Bone marrow (tissue), 2 donors: ENCODE measurements at places on chromosomes 1 and 21.

DNA sequence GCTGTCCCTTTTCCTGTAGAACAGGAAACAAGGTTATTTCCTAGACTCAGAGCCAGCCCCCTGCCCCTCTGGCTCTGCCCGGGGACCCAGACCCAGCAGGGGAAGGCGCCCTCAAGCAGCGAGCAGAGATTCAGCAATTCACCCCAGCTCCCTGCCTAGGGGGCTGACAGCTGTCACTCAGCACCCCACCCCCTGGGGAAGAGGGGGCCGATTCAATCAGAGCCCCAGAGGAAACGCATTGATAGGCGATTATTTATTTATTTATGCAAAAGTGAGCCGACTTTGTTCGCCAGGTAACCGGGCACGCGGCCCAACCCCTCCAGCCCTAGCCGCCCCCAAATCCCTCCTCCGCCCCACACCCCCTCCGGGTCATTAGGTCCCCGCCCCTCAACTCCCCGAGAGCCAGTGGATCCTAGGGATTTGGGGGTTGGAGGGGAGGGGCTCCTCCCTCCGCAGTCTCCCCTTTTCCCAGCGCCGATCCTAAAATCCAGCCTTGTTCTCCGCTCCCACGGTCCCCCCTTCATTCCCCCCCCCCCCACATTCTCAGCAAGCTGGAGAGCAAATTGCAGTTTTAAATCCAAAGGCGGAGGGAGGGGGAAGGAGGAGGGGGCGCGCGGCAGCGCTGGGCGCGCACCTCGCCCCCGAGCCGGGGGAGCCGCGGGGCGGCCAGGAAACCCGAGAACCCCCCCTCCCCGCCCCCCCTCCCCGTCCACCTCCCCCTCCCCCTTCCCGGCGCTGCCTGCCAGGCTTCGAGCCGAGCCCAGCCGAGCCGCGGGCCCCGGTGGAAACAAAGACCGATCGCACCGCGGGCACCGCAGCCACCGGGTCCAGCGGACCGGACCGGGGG lies 1.3 kb downstream of the AHDC1 start:
- no peak for DNase-seq

DNA sequence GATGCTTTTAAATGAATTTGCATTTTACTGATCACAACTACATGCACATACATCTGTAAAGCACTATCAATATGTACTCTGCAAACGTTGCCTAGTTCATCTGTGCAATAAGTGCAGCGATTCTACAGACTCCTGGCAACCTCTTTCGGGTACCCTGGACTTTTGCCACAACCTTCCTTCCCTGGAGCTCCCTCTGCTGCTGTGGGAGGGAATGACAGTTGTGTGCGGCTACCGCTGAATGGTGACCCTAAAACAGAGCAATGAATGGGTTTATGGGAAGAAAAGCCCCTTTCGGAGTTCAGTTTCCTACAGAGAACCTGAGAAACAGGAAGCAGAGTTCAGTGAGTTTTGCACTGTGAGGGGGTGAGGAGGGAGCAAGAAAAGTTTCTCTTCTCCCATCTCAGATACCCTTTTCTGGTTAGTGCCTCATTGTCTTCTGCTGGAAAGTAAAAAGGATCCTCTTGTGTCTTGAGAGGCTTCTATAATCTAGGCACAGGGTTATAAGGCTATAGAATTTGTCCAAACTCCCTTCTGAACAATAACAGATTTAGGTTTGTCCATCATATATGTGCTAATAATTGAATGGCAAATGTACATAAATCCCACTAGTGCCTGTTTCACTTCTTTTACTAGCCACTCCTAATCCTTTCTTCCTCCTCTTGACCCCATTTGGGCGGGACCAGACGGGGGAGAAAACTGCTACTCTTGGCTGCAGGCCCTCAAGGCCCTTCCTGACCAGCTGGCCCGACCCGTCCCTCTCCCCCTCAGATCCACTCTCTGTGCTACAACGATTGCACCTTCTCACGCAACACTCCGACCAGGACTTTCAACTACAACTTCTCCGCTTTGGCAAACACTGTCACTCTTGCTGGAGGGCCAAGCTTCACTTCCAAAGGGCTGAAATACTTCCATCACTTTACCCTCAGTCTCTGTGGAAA lies 19.8 kb upstream of the SARS1 start:
- peak; percentile 82 for DNase-seq

- DNase-seq = no peak
Measured at GRCh38 chr21:43358940-43359822, 67.8 kb downstream of the SIK1 start.

- DNase-seq = no peak
Measured at GRCh38 chr21:44701541-44701940, 4.6 kb downstream of the KRTAP10-12 start.

- no peak for DNase-seq
Measured at GRCh38 chr1:54204199-54204598, 4.2 kb downstream of the MRPL37 start.

DNA sequence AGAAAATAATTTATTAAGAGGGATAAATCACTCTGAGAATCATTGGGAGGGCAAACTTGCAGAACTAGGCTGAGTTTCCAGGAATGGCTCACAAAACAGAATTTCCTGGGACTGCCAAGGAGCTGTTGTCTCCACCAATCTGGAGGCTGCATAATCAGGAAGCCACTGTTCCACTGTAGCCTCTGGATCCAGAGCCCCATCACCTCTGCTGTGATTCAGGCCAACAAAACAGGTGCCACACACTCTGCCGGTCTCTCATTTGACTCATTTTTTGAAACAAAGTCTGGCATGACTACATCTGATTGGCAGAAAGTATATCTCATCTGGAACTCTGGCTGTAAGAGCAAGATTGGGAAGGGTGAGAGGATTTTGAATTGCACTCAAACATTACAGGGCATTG lies 178.9 kb upstream of the C1orf105 start:
- DNase-seq = no peak

DNA sequence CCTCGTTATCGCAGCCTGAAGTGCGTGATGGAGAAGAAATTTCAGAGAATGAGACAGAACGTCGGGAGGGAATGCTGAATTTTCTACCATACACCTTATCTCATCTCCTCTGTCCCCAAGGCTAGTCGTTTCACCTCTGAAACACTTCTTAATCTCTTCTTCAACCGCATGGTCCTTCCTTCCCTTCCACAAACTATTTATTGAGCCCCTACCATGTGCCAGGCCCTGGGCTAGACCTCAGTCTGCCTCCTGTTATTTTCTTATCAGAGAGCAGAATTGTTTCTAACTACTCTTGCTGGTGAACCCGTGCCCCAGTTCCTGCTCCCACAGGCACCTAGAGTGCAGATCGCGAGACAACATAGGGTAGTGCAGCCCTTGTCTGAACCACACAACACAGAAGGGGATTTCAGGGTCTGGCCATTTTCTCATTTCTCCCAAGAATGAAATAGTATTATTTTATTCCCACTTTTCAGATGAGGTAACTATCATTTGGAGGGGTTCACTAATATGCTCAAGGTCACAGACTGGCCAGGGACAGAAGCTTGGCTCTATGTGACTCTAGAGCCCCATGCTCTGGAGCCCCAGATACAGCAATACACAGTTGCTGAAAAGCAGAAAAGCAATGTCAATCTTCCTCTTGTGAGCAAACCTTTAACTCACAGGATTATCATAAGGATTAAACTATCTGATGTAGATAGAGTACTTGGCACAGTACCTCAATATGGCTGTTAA lies 598 bp upstream of the ADIPOR1 start:
- no peak for DNase-seq

- no peak for DNase-seq
Measured at GRCh38 chr1:17678011-17678410, 77.1 kb upstream of the ACTL8 start.

DNA sequence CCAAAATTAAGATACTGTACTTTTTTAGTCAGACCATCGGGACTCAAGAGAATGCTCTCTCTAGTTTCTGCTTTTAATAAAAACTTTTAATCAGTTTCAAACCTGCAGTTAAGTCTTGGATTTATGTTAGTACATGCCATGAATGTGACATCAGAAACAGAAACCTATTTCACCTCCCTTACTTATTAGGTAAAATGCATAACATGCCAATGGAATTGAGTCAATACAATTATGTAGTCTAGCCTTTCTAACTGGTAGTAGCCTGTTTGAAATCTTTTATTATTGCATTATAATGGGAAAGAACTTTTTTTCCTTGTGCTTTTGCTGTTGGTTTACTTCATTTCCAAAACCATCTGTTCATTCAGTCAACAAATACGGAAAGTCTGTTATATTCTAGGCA lies 4.8 kb downstream of the PHACTR4 start:
- no peak for DNase-seq

- no peak for DNase-seq
Measured at GRCh38 chr1:177119311-177119710, 45.2 kb downstream of the ASTN1 start.

- no peak for DNase-seq
Measured at GRCh38 chr1:7011826-7012225, 226.6 kb downstream of the CAMTA1 start.

DNA sequence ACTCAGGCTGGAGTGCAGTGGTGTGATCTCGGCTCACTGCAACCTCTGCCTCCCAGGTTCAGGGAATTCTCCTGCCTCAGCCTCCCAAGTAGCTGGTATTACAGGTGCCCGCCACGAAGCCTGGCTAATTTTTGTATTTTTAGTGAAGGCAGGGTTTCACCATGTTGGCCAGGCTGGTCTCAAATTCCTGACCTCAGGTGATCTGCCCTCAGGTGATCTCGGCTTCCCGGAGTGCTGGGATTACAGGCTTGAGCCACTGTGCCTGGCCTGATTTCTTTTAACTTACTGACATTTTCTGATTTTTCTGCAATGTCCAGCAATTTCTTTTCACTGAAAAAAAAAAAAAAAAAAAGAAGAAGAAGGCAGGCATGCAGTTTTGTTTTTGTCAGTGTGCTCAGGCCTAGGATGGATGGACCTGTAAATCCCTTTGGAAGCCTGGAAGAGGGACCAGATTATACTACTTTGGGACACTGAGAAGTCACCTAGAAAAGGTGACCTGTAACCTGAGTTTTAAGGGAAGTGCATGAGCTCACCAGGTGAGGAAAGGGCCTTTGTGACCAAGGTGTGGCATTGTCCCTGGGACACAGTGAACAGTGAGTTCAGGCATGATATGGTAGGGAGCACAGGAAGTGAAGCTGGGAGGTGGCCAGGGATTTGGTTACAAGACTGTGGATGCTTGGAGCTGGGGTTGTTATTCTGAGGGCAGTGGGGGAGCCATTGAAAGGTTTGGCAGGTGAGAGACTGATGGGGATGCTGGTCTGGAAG lies 2.7 kb upstream of the TMEM61 start:
- no peak for DNase-seq

GRCh38 chr1:30250984-30251850 lies 472.2 kb downstream of the MATN1 start:
- no peak for DNase-seq

- no peak for DNase-seq
Measured at GRCh38 chr1:181816608-181817007, 244.9 kb downstream of the ZNF648 start.

DNA sequence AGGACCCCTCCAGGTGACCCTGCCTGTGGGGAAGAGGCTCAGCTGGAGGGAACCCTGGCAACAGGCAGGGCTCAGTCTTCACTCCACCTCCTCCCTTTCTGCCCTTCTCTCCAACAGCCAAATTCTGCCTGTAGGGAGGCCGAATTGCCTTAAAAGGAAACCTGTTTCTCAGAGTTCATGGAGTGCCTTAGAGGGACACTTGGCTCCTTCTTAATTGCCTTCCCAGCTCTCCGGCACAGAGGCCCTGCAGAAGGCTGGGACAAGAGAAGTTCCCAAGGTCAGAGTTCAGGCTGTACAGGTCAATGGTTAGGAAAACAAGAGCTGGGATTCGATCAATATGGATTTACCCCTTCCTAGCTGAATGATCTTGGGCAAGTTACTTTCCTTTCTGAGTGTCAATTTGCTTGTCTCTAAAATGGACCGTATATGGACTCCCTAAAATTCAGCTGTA lies 6.2 kb downstream of the CSRP1 start:
- no peak for DNase-seq

- no peak for DNase-seq
Measured at GRCh38 chr1:15410223-15410883, 665 bp downstream of the EFHD2 start.

DNA sequence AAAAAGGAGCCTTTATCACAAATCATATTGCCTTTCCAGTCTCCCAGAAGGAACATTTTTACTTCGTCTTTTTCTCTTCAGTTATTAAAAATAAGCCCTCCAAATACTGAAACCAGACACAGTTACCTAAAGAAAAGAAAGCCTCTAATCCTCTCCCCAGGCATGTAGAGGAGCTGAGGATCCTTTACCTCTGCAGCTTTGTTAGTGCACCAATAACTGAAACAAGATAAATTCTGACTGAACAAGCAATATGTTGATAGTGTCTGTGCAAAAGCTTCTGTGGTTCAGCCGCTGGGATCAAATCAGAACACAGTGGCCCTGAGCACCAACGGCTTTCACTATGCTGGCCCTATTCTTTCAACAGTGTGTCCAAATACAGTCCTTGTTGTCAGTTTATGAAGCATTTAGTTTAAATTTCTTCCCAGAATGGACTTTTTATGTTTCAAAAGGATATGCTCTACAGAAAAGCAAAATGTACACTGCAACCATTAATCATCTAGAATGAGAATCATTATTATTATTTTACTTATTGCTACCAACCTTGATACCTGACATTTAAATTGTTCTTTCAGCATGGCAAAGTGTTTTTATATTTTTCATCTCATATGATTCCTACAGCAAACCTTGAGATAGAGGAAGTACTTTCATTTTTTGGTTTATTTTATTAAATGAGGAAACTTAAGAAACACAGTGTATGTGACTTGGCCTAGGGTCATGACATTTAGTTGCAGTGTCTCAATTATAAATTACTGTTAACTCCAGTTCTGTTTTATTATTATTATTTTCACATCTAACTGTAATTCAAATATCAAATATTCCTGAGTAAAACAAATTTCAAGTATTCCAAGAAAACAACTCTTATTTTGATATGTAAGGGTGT lies 217.9 kb downstream of the NEGR1 start:
- no peak for DNase-seq

DNA sequence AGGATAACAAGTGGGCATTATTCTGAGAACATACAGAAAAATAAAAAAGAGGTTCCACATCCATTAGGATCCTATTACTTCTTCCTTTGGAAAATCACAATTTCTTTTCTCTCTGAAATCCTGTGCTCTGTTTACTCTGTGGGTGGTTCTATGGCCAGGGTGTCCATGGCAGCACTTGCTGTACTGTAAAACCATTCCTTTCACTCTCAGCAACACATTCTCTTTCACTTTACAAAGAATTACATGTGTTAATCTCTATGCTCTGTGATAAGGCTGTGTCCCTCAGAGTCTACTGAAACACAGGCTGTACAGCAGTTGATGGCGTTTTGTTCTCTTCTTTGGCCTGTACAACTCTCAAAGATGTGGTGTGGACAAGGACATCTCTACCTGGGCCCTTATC lies 524.1 kb downstream of the PTBP2 start:
- no peak for DNase-seq

- no peak for DNase-seq
Measured at GRCh38 chr1:156074661-156075060, 7.6 kb downstream of the MEX3A start.

DNA sequence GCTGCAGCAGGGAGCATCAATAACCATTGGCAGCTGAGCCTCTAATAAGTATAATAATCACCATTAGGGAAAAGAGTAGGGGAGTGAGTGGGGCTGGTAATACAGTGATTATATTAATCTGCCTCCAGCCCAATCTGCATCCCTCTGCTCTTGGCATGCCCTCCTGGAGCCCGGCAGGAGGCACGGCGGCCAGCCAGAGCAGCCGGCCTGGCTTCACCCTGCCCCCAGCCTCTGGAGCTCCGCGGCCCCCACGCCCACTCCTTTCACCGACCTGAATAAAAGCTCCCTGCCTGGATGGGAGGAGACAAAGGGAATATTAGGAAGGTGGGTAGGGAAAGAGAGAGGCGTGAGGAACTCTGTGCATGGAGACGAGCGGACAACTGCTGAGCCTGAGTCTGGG lies 28.3 kb downstream of the OPTC start:
- no peak for DNase-seq
